ENCODE measurements at places on chromosomes 4 and X.

GRCh38 chrX:130053236-130053635, 57.1 kb downstream of the ELF4 start:
- DNase-seq, result peak; percentile 20

DNA sequence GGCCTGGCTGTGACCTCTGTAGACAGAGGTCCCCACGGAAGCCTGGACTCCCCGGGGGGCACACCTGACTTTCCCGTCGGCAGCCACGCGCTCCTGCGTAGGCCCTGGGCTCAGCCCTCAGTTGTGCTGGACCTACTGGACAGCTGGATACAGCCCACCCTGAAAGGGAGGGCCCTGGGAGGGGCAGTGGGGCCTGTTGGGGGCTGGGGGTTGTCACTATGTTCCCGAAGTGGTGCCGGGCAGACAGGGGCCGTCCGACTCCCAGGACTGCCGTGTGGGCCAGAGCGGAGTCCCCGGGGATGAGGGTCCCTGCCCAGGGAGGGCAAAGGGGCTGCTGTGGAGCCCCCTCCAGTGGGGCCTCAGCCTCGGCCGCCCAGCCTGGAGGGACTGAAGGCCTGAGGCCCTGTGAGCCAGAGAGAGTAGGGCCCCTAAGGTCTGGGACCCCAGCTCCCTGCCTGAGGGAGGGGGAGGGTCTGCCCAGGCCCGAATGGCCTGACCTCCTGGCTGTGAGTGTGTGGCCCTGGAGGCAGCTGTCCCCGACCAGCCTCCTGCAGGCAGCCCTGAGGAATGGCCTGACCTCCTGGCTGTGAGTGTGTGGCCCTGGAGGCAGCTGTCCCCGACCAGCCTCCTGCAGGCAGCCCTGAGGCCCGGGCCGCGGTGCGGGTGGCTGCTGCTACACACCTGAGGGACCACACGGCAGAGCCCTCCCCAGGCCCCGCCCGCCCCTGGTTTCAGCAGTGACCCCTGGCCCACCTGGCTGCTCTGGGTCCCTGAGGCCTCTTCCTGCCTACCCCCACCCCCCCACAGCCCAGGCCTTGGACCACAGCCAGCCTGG, 25.8 kb downstream of the FGFRL1 start:
- no peak for DNase-seq

DNA sequence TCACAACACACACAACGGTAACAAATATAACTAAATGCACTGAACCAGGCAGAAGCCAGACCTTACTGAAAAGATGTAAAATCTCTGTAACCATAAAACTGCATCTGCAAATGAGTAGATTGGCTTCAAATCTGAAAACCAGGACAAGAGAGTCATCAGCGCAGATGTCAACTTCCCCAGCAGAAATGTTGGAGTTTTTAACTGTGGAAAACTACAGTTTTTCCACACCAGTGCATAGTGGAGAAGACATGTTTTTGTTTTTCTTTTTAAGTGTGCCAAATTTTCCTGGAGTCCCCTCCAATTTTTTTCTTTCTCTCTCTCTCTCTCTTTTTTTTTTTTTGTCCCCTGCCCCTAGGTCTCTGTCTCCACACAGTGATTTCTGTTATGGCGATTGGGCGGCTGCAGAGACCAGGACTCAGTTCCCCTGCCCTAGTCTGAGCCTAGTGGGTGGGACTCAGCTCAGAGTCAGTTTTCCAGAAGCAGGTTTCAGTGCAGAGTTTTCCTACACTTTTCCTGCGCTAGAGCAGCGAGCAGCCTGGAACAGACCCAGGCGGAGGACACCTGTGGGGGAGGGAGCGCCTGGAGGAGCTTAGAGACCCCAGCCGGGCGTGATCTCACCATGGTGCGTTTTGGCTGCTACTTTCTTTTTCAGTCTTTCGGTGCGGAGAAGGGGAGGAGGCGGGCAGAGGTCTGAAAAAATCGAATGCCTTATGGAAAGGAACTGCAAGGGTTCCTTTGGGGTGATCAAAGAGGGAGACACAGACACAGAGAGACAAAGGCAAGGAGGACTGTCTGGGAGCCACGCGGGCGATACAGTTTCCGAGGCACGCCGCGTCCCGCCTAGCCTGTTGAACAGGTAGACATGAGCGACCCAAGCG, at the start of gene GUCY1A1:
TSS of gene GUCY1A1 (plus strand) at position 505 of the 878 bp plus-strand sequence. CDS start 30,020 bp downstream, outside the sequence.
- DNase-seq, result no peak

DNA sequence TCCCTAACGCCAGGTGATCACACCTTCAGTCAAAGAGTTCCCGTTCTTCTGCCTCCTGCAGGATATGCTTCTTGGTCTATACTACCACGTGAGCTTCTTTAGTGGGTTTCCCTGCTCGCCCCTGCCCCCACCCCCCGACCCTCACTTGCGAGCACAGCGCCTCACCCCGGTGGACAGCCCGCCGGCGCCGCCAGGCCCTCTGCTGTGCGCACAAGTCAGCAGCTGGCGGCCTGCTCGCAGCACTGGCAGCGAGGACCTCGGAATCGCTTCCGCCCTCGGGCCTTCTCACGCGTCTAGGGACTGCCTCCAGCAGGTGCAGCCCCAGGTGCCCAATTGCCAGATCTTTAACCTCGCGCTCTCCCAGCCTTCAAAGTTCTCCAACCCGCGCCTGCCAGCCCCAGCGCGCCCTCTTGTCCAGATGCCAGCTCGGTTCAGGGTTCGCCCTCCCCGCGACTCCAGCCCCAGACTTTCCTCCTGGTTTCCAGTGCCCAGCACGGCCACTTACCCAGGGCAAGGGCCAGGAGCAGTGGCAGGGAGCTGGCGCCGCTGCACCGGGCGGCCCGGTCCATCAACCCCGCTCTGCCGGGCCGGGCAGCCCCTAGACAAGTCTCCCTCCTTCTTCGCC, 454 bp downstream of the BTC start:
- DNase-seq, result no peak

- DNase-seq, result peak; percentile 49
Measured at GRCh38 chr4:40149960-40150385, 46.9 kb upstream of the RHOH start.

- no peak for DNase-seq
Measured at GRCh38 chr4:8571702-8572685, 8.2 kb upstream of the GPR78 start.

DNA sequence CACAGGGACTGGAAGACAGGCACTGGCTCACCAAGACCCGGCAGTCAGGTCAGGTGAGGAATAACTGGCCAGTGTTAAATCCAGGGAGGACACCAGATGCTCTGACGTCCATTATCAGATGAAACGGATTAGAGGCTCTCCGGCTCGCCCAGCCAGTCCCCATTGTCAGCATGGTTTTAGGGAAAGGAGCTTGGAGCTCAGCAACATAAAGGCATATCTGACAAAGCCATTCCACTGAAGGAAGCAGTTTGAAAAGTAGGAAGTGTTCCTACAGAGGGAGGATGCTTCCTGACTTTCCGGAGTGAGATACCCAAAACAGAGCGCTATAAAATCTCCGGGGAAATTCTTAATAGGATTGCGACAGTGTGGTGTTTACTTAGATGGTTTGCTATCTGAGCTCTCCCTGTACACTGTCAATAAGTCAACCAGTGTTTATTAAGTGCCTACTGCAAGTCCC, 14.8 kb downstream of the NDNF start:
- no peak for DNase-seq

DNA sequence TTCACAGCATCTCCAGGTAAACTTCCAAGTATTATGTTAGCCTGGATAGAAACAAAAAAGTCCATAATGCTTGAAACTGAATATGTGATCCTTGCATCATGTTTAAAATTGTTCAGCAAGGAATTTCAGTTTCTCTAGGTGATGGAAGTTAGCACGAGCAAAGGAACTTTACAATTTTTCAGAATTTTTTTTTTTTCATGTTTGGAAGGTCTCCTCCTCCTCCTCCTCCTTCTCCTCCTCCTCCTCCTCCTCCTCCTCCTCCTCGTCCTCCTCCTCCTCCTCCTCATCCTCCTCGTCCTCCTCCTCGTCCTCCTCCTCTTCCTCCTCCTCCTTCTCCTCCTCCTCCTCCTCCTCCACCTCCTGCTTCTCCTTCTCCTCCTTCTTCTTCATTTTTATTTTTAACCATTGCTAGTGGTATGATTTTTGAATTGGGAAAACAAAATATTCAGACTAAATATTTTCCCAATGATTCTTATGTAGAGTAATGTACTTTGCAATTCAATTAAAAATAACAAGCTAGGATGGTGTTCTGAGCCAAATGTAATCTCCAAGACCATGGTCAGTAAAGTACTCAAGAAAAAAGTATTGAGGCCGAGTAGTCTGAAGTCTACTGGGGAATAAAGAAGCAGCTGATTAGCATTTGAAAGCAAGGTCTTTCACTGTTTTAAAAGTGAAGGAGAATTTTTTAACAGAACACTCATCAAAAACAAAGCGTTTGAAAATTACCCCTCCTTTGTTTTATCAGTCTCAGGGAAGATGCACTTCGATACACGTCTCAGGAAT, 420.9 kb upstream of the ATOH1 start:
- DNase-seq, result no peak

- DNase-seq, result no peak
Measured at GRCh38 chrX:70960730-70961129, 29.8 kb upstream of the SLC7A3 start.

- DNase-seq, result no peak
Measured at GRCh38 chr4:165542476-165542875, 163.7 kb downstream of the CPE start.

GRCh38 chr4:121951521-121952110, at the start of gene TRPC3:
TRPC3 (minus strand) TSS chr4:121952060; CDS start chr4:121951680, 380 bp downstream.
- no peak for DNase-seq

DNA sequence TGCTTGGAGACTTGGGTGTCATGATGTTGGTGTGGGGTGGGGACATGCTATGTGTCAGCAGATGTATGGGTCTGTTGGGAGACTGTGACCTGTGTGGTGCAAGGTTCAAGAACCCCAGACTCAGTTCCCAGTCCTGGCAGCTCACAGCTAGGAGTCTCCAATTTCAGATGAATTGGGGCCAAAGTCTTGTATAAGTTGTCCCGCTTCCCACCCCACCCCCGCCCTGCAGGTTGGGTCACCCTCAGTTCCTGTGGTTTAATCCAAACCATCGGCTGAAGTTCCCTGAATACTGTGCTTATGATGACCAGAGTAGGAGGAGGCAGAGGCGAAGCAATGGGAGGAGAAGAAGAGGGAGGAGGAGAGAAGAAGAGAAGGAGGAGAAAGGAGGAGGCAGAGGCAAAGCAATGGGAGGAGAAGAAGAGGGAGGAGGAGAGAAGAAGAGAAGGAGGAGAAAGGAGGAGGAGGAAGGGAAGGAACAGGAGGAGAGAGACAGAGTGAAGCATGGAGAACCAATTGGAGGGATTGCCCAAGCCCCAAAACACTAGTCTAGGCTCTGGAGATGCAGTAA, 112.6 kb downstream of the EFNB1 start:
- DNase-seq, result no peak

- DNase-seq, result no peak
Measured at GRCh38 chr4:31349907-31350306, 629.7 kb downstream of the PCDH7 start.

DNA sequence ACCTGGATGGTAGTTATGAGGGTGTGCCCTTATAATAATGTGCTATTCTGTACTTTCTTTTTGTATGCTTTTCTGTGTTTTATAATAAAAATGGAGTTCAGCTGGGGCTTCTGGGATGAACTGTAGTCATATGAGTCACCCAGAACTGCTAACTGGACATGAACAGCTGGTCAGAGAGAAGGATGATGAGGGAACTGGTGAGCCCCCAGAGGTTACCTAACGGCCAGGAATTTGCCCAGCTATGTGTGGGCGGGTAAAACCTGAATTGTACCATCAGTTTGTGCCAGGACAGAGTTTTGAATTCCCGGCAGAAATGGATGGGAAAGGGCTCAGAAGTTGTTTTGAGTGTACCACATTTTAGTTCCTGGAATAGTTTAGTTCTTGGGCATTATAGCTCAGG, 138.0 kb upstream of the USP9X start:
- DNase-seq, result no peak

GRCh38 chr4:95219109-95219508, 329.7 kb downstream of the UNC5C start:
- no peak for DNase-seq

- DNase-seq, result no peak
Measured at GRCh38 chr4:10664408-10664807, 20.2 kb downstream of the CLNK start.

DNA sequence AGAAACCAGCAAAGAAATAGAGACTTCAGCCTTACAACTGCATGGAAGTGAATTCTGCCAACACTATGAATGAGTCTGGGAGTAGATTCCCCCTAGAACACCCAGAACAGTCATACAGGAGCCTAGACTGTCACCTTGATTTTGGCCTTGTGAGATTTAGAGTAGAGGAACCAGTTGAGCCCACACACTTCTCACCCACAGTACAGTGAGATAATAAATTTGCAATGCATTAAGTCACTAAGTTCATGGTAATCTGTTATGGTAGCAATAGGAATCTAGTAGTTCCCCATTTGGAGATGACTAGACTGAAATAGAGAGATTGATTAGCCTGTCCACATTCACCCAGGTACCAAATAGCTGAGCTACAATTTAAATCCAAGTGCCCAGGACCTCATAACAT, 59.0 kb downstream of the FAM13A start:
- DNase-seq, result no peak

- no peak for DNase-seq
Measured at GRCh38 chrX:115023139-115023538, 5.7 kb upstream of the IL13RA2 start.

DNA sequence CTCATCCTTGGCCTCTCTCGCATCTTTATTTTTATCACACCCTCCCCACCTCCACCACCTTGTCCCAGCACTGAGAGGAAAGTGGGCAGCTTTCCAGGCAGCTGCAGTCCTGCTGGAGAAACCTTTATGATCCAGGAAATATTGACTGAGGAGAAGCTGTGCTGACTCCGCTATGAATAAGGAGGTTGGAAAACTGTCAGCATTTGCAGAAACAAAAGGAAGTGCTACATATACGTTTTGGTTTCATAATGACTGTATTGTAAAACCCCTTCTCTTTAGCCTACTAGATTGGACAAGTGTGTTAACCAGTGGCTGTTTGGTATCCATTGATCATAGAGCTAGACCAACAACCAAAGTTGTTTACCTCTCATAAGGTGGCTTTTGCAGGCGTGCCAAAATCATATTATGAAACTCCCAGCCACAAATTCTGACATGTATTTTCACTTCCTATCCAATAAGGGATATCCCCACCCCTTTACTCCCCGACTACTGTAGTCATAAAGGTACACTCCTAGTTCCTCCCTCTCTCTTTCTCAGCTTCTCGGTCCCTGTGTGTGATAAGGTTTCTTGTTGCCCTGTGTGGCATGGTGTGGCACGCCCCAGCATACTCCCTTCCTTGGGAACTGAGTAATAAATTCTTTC, 88.4 kb downstream of the GPR143 start:
- no peak for DNase-seq

GRCh38 chr4:10622728-10623127, 61.8 kb downstream of the CLNK start:
- no peak for DNase-seq

GRCh38 chrX:97402903-97403302, 519.2 kb downstream of the RPA4 start:
- DNase-seq, result no peak

DNA sequence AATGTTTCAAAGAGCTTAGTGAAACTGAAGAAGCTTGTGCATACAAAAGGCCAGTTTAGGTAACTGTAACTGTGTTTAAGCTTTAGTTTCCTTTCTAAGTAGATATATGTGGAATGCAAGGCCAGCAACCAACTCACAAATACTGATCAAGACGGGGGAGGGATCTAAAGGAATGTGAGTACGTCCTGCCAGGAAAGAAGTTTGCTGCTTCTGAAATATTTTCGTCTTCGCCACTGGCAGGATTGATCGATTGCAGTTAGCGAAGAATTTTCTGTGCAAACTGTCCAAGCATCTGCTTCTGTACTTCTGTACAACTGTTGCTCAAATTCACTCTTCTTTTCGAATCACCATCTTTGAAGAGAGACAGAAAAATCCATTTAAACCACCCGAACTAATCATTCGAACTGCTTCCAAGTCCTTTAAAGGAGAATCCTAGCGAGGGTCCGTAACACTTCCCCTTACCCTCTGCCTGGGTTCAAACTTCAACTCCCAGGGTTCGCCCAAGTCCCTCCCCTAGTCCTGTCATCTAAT, 373 bp upstream of the INTS6L start:
- no peak for DNase-seq
